Muscle of leg (tissue), 16 donors: ENCODE measurements at places on chromosomes 13 and 19. TPM values are rescaled to one million over a fixed set of nuclear protein-coding genes. Genes with fewer than 3 reads are reported as not detected.

The SIGLEC10 gene
- polyA plus RNA-seq: 1.5 TPM

The HRC gene
- 146 TPM for polyA plus RNA-seq

The KCTD12 gene
- polyA plus RNA-seq: 320 TPM

The SLC8A2 gene
- 0.24 TPM for polyA plus RNA-seq

GRCh38 chr19:38494379-38494778, 60.9 kb downstream of the RYR1 start:
- DNase-seq: no peak
- no peak overlapping the region for H3K4me3 ChIP-seq
- peaks cover 90% of the 10 kb centered on the region for H3K36me3 ChIP-seq
- no peaks in the 10 kb centered on the region for H3K4me1 ChIP-seq

DNA sequence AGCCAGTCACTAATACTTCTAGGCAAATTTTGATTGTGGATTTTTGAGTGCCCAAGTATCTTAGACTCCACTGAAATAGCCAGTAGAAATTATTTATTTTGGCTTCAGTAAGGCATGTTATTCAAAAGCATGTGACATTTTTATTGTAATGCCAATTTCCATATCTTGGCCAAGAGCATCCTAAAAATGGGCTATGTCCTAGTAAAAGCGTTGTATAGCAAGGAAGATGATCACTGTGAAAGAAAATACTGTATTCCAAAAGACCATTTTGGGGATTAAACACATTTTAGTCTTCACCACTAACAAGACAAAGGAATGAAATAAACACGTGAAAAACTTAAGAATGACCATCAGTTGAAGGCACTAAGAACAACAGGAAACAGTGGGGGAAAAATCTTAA, 149.1 kb downstream of the NUFIP1 start:
- H3K4me3 ChIP-seq: no peak overlapping the region
- no peaks in the 10 kb centered on the region for H3K4me1 ChIP-seq
- H3K36me3 ChIP-seq: no peaks in the 10 kb centered on the region
- H3K27me3 ChIP-seq: no peaks in the 10 kb centered on the region
- no peak overlapping the region for H3K27ac ChIP-seq
- DNase-seq: no peak

- no peak overlapping the region for H3K4me3 ChIP-seq
- H3K36me3 ChIP-seq: peaks cover 58% of the 10 kb centered on the region
- no peaks in the 10 kb centered on the region for H3K4me1 ChIP-seq
- DNase-seq: no peak
- no peak overlapping the region for H3K27ac ChIP-seq
Measured at GRCh38 chr19:9565900-9566705, 18.2 kb downstream of the ZNF121 start.

GRCh38 chr13:77521595-77522367, 13.7 kb upstream of the SCEL start:
- H3K4me1 ChIP-seq: no peaks in the 10 kb centered on the region
- H3K36me3 ChIP-seq: no peaks in the 10 kb centered on the region
- no peak for DNase-seq
- H3K27me3 ChIP-seq: no peaks in the 10 kb centered on the region

DNA sequence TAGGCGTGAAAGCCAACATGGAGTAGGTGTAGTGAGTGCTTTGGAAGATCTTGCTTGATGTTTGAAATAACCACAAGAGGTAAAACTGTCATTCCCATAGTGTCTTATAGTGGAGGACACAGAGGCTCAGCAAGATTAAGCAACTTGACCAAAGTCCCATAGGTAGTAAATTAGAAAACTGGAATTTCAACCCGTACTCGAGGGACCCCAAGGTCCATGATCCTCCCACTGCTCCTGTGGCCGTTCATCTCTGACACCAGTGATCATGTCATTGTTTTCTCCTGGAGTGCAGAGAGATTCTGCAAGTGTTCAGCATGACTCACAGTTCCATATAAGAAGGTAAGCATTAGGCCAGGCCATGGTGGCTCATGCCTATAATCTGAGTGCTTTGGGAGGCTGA, 126.9 kb downstream of the FGF9 start:
- no peaks in the 10 kb centered on the region for H3K36me3 ChIP-seq
- peaks cover 4% of the 10 kb centered on the region for H3K4me1 ChIP-seq
- no peak overlapping the region for H3K4me3 ChIP-seq
- no peak overlapping the region for H3K27ac ChIP-seq
- DNase-seq: no peak
- no peaks in the 10 kb centered on the region for H3K27me3 ChIP-seq

DNA sequence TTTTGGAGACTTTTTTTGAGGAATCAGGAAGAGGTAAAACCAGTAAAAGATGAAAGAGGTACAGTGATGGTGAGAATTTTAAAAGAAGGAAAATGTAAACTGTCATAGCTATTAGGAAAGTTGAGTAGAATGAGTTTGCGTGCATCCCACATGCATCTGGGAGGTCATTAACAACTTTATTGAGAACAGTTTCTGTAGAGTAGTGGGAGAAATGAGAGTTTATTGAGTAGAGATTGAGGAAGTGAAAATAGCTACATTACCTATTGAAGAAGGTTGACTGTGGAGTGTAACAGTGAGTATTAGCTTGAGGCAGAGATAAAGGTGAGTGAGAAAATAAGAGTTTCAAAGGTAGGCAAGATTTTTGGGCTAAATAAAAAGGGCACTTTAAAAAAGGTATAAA, 38.7 kb downstream of the BRCA2 start:
- H3K36me3 ChIP-seq: peaks cover 5% of the 10 kb centered on the region
- H3K4me1 ChIP-seq: no peaks in the 10 kb centered on the region

DNA sequence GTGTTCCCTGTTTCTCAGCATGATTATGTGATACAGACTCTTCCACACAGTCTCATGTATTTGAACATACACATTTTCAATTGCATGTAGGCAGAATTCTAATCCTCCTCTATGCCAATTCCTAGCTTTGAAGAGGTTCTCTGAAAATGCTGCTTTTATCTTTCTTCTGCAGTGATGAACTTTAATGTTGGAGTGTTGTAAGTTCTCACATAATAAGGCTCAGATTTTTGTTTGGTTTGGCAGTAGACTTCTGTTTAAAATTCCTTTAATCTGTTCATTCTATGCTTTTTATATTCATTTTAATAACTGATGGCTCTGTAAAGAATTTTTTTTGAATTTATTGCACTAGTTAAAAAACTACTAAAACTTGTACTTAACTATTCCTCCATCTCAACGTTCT, 225.8 kb downstream of the GGACT start:
- no peaks in the 10 kb centered on the region for H3K36me3 ChIP-seq
- no peaks in the 10 kb centered on the region for H3K4me1 ChIP-seq
- H3K4me3 ChIP-seq: no peak overlapping the region
- no peak for DNase-seq
- H3K27ac ChIP-seq: no peak overlapping the region
- H3K27me3 ChIP-seq: no peaks in the 10 kb centered on the region

GRCh38 chr19:10723591-10723990, 5.7 kb downstream of the DNM2 start:
- H3K36me3 ChIP-seq: peaks cover 17% of the 10 kb centered on the region
- no peaks in the 10 kb centered on the region for H3K27me3 ChIP-seq
- no peak overlapping the region for H3K27ac ChIP-seq
- H3K4me3 ChIP-seq: no peak overlapping the region
- H3K4me1 ChIP-seq: peaks cover 22% of the 10 kb centered on the region

- no peak overlapping the region for H3K27ac ChIP-seq
Measured at GRCh38 chr19:54616821-54617560, 13.3 kb upstream of the LILRB1 start.

DNA sequence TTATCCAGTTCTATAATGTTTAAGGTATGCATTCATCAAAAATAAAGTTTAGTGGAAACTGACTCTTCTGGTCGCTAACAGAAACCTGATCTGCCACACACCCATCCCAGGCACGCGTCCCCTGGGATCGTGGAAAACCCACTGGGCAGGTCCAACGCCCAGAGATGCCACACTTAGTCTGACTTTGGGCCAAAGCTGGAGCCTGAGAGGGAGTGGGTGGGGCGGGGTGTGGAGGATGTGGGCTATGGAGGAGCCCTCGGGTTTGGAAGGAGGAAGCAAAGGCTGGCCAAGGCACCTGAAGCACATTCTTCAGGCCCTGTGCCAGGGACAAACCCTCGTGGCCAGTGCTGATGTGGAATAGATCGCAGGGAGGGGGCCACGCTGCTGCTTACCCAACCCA, 2.5 kb downstream of the IGFL1 start:
- H3K4me3 ChIP-seq: no peak overlapping the region
- DNase-seq: no peak
- H3K36me3 ChIP-seq: no peaks in the 10 kb centered on the region

DNA sequence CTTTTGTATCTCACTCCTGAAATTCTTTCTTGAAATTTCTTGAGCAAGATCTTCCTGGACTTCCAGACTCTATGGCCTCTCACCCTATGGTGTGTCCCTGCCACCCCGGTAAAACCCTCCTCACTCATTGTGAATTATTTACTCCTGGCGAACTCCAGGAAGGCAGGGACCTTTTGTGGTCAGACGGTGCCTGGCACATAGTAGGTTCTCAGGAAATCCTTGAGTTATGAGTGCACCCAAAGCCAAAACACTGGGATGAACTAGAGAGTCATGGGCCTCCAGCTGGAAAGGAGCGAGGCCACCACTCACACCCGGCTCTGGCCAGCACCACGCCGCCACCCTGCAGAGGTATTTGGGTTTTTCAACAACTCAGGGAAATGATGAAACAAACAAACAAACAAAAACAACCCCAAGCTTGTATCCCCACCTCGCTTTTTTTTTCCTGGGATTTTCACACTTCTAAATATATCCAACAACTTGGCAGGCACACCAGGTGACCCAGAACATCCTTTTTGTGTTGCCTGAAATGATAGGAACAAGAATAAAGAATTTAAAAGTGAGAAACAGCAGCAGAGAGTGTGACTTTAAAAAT, 11.2 kb downstream of the HPN start:
- no peak for DNase-seq
- H3K4me1 ChIP-seq: peaks cover 3% of the 10 kb centered on the region
- no peak overlapping the region for H3K4me3 ChIP-seq
- H3K27ac ChIP-seq: no peak overlapping the region
- H3K36me3 ChIP-seq: no peaks in the 10 kb centered on the region

GRCh38 chr13:36432106-36432544, at the start of gene CCNA1:
CCNA1 (plus strand) TSS chr13:36432495; CDS start chr13:36433057, 562 bp downstream.
- DNase-seq: peak; percentile 50
- H3K36me3 ChIP-seq: no peaks in the 10 kb centered on the region
- peak within 1 kb of the TSS; percentile 45 for H3K4me3 ChIP-seq
- H3K27me3 ChIP-seq: peaks cover 40% of the 10 kb centered on the region
- peaks cover 23% of the 10 kb centered on the region for H3K4me1 ChIP-seq

DNA sequence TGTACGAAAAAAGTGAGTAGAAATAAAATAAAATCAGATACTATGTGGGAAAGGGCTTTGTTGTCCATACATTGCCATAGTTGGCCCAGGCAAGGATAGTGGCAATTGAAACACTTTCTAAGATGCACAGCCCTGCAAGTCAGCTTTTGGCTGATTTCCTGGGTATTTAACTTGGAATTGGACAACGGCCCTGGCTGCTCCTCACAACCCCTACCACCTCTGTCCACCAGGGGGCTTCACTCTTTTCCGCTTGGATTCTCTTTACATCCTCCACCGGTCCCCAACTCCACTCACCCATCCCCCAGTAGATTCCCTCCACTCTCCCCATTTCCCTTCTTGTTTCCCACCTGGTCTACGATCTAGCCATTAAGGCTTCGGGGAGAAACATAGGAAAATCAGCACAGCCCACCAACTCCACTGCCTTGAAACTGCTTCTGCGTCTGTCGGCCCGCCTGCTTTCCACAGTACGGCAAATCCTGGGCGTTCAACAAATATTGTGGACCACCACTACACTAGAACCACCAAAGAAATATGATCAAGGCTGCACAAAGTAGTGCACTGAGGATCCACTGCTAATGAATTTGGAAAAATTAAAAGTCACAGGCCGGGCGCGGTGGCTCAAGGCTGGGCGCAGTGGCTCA, 48.6 kb upstream of the GTF3A start:
- H3K27ac ChIP-seq: no peak overlapping the region
- H3K36me3 ChIP-seq: no peaks in the 10 kb centered on the region
- no peak overlapping the region for H3K4me3 ChIP-seq
- peak; percentile 81 for DNase-seq
- H3K4me1 ChIP-seq: no peaks in the 10 kb centered on the region
- H3K27me3 ChIP-seq: peaks cover 31% of the 10 kb centered on the region

DNA sequence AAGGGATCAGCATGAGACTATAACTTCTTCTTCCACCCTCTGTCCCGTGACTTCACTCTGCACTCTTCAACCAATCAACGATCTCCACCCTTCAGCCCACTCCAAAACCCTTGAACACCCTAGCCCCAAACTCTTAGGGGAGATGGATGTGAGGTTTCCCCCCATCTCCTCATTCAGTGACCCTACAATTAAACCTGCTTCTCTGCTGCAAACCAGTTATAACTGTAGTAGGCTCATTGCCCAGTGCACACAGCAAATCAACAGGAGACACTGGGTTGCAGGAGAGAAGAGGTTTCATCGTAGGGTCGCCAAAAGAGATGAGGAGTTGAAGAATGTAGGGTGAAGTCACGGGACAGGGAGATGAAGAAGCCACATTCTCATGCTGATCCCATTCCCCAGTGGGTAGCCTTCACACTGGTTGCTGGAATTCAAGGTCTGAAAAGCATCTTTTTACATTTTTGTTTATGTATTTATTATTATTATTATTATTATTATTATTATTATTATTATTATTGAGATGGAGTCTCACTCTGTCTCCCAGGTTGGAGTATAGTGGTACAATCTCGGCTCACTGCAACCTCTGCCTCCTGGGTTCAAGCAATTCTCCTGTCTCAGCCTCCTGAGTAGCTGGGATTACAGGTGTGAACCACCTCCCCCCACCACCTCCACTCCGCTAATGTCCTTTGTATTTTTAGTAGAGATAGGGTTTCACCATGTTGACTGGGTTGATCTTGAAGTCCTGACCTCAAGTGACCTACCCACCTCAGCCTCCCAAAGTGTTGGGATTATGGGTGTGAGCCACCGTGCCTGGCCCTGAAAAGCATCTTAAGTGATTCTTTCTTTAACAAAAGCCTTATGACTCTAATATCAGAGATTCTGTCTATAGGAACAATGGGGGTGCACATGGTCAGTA, 5.8 kb upstream of the CYP2S1 start:
- no peaks in the 10 kb centered on the region for H3K36me3 ChIP-seq
- DNase-seq: no peak
- H3K4me1 ChIP-seq: no peaks in the 10 kb centered on the region
- peaks cover 5% of the 10 kb centered on the region for H3K27me3 ChIP-seq

- H3K27ac ChIP-seq: no peak overlapping the region
- no peaks in the 10 kb centered on the region for H3K27me3 ChIP-seq
- H3K4me1 ChIP-seq: peaks cover 3% of the 10 kb centered on the region
- H3K4me3 ChIP-seq: no peak overlapping the region
- H3K36me3 ChIP-seq: peaks cover 3% of the 10 kb centered on the region
Measured at GRCh38 chr13:23851106-23851505, 38.1 kb downstream of the MIPEP start.

DNA sequence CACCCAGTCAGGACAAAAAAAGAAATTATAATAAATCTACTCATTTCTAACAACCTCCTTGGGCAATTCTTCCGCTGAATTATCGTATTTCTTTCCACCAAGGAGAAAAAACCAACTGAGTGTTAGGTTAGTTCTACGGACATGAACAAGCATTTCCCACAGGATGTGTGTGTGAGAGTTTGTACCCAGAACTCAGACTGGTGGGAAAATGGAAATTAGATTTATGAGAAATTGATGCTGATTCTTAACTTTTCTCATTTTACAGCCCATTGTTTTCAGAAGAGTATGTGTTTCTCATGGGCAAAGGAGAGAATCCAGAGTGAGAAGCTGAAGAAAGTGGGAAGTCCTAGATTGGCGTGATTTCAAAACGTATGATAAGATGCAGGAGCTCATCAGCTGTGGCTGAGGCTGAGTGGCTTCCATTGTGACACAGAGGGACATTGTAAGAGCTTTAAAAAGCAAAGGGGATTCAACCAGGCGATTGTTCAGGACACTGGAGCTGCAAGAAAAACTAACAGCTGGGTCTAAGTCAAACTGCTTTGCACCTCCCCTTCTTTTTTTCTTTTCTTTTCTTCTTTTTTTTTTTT, 184.7 kb upstream of the ARGLU1 start:
- no peaks in the 10 kb centered on the region for H3K36me3 ChIP-seq
- peak; percentile 7 for DNase-seq
- H3K27ac ChIP-seq: peak overlapping the region; percentile 76
